ENCODE measurements at places on chromosomes 13 and 19.

- peak; percentile 93 for DNase-seq
These were observed 49.3 kb downstream of the UFM1 start for GRCh38 chr13:38398711-38399493.

DNA sequence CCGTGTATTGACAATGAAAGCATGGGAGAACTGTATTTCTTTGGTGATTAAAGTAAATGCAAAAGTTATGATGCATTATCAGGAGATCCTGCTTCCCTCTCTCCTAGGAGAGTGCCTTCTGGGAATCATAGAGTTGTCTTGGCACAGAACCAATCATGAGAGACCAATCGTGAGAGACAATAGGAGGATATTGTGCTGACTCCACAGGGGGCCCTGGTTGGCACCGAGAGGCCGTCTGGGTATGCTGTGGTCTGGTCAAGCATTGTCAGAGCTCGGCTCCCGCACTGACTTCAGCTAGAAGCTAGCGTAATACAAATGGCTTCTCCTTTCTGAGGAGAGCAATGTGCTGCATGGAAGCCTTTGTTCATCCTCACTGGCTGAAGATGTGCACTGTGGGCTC is 131.5 kb upstream of the GJB6 start:
- DNase-seq: no peak

- DNase-seq: peak; percentile 44
These were observed 21.4 kb upstream of the MICU2 start for GRCh38 chr13:21625366-21625765.

- DNase-seq: peak; percentile 88
These were observed 38.0 kb downstream of the KCTD4 start for GRCh38 chr13:45162821-45163220.

GRCh38 chr13:112434937-112435523 is 58.9 kb downstream of the SPACA7 start:
- DNase-seq: no peak

DNA sequence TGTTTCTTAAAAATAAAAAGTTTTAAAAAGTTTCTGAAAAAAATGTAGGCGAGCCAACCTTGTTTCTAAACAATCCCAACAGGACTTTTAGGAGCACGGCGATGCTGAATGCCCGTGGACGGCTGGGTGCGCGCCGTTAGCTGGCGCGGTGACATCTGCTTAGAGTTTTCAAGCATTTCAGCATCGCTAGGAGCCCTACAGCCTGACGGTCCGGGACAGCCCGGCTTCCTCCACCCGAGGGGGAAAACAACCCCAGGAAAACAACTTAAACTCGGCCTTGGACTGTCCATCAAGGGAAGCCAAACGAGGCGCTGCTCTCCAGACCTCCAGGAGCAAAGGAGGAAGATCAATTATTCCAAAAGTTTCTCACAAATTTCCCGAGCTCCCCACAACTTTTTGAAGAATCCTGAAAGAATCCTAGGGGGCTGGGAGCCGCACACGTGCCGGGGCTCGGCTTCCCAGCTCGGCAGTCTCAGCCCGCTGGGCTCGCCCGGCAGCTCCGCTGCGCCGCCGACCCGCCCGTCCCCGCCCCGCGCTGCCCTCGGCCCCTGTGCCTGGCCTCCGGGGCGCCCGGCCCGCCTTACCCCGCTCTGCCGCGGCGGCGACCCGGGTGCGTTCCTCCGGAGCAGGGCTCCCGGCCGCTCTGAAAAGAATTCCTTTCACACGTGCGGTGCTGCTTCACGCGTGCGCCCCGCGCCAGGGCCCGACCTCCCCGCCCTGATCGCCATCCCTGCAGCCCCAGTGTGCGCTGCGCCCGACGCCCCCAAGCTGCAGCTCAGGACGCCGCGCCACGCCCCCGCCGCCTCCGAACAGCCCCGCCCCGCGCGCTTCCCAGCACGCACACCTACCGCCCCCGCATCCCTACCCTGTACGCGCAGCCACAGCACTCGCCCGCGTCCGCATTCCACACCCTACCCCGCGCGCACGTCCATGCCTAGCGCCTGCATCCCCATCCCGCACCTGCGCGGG is at the start of gene GJA3:
TSS of gene GJA3 (minus strand) at position 747 of the 969 bp plus-strand sequence. CDS start 17,764 bp downstream, outside the sequence.
- peak; percentile 4 for DNase-seq

DNA sequence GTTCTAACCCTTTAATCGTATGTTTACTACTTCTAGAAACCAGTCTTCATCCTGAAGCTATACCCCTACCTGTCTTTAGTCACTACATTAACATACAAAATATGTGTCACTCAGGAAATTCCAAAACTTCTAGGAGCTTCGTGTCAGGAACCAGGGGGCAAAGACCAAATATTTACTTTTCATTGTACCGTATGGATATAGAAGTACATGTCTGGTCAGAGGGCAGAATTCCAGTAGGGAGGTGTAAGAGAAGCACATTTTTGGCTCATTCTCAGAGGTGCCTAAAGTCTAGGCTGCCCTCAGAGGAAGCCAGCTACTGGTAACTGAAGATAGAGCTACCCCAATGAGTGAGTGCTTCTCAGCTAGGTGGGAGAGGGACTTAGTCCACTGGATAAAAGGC is 320.7 kb downstream of the DIAPH3 start:
- no peak for DNase-seq

DNA sequence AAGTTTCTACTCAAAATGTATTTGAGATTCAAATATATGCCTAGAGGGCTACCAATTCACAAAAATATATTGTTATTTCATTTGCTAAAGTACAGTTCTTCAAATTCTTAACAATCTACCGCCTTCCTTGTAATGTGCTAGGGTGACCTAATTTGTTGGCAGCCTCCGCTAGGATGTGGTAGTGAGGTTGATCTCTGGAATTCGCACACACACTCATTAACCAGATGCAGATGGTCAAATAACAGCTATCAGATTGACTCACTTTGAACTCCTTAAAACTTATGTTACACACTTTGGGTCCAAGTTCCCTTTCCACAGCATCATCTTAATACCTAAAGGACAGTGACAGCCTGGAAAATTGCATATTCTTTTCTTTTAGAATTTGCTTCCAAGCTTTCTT is 367.3 kb downstream of the DCT start:
- peak; percentile 96 for DNase-seq

- DNase-seq: no peak
These were observed 221.7 kb downstream of the RFC3 start for GRCh38 chr13:34039678-34040077.

GRCh38 chr19:4115050-4115817 is 8.7 kb downstream of the MAP2K2 start:
- DNase-seq: no peak

- DNase-seq: peak; percentile 55
These were observed 3.4 kb upstream of the PRAM1 start for GRCh38 chr19:8505680-8506401.

GRCh38 chr13:74891610-74892009 is 590.4 kb downstream of the TBC1D4 start:
- no peak for DNase-seq

DNA sequence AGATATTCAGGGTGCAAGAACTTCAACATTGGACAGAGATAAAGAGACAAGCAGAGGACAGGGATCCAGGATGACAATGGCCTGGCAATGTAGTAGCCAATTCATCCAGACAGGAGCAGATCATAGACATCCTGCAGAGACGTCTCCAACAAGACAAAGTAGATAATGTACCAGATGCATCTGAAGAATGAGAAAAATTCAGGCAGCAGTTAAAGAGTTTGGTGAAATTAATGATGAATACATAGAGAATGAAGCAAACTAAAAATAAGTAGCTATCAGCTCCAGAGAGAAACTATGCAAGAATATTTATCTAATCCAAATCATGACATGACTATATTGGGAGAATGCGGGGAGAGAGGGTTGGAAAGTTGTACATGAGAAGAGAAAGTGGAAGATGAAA is 278.4 kb upstream of the DACH1 start:
- peak; percentile 11 for DNase-seq

DNA sequence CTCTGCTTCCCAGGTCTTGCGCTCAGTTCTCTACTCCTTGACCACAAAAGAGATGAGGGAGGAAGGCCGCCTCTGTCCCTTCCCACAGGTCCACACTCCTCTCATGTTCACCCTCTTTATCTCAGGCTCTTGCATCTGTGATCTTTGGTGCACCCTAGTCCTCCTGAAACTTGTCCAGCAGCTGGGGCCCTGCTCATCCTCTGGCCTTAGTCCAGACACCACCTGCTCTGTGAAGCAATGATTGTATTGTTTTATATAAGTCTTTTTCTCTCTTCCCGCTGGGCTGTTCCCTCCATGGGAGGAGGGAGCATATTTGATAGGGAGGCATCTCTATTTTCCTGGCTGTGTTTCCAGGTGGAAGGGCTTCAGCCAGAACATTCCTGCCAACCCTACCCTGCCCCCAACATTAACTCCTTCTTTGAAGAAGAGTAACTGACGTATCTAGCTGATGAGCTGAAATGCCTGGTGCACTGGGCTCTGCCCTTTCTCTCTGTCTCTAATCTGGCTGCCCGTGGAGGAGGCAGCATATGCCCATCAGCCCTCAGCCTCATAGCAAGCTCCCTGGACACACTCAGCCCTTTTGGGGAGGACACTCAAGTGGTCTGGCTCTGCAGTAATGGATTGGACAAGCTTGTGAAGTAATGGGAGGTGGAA is 38.2 kb upstream of the SIAH3 start:
- no peak for DNase-seq

DNA sequence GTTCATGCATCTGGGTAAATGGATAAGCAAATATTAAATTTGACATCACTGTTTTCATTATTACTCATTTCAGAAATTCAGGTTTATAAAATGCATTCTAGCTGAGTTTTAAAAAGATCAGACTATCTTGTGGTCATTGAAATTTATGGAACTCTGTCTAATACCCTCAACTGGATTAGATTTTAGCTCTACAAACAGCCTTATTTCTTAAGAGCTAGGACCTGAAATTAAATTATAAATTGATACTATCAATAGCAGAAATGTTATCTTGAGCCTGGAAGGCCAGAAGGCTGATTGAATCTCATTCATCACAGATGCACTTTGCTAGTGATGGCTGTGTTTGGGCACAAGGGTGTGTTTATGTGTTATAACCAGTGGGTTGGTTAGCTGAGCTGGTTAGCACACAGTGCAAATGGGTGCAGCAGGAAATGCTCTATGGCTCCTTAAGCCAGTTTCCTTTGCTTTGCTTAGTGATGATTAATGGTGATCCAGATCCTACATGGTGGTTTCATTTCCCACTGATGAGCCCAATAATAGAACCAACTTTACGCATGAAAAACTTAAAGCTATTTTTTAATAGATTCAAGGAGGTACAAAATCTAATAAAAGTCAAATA is 310.8 kb upstream of the KLF12 start:
- peak; percentile 4 for DNase-seq

GRCh38 chr13:66530158-66530557 is 700.0 kb downstream of the PCDH9 start:
- no peak for DNase-seq

- DNase-seq: peak; percentile 20
These were observed 9.9 kb upstream of the RCBTB2 start for GRCh38 chr13:48542581-48543341.

DNA sequence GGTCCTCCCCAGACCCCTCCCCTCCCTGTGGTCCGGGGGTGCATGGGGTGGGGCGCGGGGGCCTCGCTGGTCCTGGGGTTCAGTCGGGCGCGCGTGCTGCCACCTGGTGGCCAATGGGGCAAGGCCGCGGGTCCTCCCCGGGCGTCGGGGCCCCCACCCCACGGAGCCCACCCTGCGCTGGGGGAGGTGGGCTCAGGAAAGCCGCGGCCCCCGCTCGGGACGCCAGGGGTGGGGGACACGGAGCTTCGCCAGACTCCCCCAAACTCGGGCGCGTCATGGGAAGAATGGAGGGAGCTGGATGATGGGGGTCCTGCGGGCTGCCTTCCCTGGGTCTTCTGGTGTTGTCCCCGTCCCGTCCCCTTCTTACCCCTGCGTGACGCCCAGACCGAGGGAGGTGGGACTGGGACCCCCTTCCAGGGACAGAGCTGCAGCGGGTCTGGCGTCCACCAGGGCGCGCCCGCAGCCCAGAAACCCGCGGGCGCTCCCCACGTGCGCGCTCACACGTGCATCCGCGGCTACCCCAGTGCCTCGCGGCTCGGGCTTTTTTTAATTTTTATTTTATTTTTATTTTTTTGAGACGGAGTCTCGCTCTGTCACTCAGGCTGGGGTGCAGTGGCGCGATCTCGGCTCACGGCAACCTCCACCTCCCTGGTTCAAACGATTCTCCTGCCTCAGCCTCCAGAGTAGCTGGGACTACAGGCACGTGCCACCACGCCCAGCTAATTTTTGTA is 19.8 kb upstream of the TCF3 start:
- DNase-seq: peak; percentile 31

GRCh38 chr19:41111750-41112295 is 2.4 kb upstream of the CYP2F1 start:
- no peak for DNase-seq

GRCh38 chr19:41769608-41770007 is 14.3 kb downstream of the CEACAM6 start:
- no peak for DNase-seq

GRCh38 chr19:8494158-8494557 is 8.3 kb downstream of the PRAM1 start:
- no peak for DNase-seq

GRCh38 chr13:20494656-20495055 is 31.0 kb downstream of the CRYL1 start:
- DNase-seq: no peak

DNA sequence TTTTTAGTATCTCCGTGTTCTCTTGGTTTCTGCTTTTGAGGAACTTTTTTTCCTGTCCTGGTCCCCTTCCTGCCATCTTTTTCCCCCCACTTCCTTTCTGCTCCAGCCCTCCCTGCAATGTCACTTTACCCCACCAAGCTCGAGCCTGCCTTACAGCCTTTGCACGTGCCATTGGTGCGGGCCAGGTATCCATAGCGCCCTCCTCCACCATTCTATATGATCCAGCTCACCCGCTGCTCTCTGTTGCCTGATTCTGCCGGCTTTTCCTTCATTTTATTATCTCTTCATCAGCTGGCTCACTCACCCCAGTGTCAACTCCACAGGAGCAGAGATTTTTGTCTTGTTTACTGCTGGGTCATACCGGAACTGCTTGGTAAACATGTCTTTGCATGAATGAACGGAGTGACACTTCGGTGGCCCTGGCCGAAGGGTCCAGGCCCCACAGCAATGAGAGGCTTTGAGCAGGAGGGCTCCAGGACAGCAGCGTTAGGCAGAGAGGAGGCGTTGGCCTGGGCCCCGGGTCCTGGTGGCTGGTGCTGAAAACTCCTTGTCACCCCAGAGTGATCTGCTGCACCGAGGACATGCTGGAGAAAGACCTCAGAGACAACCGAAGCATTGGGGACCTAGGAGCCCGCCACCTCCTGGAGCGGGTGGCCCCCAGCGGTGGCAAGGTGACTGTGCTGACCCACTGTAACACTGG is 1.2 kb downstream of the MRI1 start:
- DNase-seq: no peak

DNA sequence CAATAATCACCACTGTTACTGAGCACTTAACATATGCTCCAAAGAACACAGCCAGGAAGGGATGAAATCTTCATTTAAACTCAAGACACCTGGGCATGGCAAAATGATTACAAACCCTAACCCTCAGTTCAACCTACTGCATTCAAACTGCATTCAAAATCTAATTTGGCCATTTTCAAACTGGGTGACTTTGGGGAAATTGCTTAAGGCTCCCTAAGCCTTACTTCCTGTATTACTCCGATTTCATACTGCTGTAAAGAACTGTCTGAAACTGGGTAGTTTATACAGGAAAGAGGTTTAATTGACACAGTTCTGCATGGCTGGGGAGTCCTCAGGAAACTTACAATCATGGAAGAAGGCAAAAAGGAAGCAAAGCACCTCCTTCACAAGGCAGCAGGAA is 50.4 kb downstream of the CBY2 start:
- DNase-seq: no peak

All from AG10803 (cell line).